Stimulated activated CD8-positive, alpha-beta memory T cell treated with anti-CD3 and anti-CD28 coated beads, Interleukin-7, amount 100 ng/mL, for 48 hours (primary cell): ENCODE measurements at places on chromosomes 7 and 10.

DNA sequence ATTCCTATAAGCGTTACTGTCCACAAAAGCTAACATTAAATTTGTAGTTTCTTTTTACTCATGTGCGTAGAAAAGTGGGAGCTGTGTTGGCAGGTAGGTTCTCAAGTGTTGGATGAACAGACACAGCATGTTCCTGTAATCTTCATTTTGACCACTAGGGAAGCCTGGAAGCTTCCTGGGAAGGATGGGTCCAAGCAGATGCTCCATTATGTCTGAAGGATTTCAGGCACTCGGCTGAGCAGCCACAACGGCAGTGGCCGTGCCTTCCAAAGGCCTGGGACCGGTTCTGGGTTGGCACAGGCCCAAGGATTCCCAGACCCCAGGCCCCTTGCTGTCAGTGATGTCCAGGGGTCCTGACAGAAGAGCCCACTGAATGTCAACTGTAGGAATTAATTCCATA is 386.3 kb downstream of the TNS3 start:
- DNase-seq: no peak

DNA sequence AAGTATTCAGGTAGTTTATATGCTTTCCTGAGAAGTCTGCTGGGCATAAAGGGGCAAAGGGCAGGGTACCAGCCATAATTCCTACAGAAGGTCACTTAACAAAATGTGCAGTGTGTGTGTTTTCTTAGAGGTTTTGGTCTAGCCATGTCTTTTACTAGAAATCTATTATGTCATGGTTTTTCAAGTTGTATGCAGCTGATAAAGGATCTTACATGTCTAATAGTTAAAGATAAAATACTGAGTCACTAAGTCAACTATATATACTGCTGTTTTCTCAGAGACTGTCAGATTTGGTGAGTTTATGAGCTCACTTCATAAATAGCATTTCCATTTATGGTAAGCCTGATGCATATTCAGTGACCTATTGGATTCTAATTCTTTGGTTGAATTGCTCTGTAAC is 7.7 kb downstream of the CASP2 start:
- no peak for DNase-seq

DNA sequence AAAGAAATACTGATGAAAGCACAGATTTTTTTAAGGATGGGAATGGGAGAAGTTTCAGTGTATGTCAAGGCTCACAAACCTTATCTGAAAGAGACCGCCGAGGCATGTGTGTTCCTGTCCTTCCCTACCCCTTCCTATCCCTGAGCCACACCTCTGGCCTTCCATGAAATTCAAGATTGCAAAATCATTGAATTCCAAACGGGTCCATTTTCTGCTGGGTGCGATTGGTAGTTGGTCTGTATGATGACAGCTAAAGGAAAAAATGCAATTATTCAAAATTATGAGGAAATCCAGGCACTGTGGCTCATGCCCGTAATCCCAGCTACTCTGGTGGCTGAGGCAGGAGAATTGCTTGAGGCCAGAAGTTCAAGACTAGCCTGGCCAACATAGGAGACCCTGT is 170.1 kb downstream of the ARHGAP12 start:
- no peak for DNase-seq

DNA sequence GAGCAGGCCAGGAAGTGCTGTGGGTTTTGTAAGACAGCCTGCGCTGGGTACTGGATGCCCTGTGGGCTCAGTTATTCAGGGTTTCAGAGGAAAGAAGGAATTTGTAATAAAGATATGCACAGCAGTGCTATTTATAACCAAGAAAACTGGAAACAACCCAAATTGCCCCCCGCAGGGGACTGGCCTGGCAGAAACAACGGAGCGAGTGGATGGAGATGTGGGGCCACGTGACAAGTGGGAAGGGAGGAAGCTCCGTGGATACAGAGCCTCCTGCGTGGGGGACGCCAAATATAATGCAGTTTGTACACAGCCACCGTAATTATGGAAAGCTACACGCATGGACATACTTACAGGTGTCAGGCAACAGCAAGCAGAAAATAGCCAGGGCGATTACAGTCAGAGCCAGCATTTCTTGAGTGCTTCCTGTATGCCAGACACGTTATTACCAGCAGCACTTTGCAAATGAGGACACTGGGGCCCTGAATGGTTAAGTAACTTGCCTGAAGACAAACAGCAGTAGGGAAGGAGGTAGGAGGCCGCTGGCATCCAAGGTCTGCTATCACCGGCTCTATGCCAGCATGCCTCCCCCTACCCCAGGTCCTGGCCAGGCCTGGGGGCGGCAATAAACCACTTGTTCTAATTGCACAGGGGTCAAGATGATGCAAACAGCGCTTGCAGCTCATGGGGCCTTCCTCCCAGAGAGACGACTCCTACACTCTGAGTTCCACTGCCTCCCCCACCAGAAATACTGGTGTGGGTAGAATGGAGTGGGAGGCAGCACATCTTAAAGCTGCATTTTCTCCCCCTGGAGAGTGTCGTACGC is 8.7 kb upstream of the CAMK2B start:
- no peak for DNase-seq

DNA sequence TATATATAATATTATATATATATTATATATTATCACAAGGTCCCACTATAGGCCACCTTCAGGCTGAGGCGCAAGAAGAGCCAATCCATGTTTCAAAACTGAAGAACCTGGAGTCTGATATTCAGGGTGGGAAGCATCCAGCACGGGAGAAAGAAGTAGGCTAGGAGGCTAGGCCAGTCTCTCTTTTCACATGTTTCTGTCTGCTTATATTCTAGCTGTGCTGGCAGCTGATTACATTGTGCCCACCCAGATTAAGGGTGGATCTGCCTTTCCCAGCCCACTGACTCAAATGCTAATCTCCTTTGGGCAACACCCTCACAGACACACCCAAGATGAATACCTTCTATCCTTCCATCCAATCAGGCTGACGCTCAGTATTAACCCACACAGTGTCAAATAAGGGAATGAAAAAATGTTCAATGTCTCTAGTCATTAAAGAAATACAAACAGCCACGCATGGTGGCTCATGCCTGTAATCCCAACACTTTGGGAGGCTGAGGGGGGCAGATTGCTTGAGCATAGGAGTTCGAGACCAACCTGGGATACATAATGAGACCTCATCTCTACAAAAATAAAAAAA is 135.4 kb upstream of the PCBD1 start:
- no peak for DNase-seq
